ENCODE measurements at places on chromosomes 11 and 22.

GRCh38 chr11:130554241-130555055 lies 106.0 kb downstream of the ADAMTS15 start:
- DNase-seq = no peak

- DNase-seq = no peak
Observed at GRCh38 chr11:131194726-131195125, 175.7 kb upstream of the NTM start.

- DNase-seq = no peak
Observed at GRCh38 chr11:64095273-64095817, 59.6 kb downstream of the FLRT1 start.

DNA sequence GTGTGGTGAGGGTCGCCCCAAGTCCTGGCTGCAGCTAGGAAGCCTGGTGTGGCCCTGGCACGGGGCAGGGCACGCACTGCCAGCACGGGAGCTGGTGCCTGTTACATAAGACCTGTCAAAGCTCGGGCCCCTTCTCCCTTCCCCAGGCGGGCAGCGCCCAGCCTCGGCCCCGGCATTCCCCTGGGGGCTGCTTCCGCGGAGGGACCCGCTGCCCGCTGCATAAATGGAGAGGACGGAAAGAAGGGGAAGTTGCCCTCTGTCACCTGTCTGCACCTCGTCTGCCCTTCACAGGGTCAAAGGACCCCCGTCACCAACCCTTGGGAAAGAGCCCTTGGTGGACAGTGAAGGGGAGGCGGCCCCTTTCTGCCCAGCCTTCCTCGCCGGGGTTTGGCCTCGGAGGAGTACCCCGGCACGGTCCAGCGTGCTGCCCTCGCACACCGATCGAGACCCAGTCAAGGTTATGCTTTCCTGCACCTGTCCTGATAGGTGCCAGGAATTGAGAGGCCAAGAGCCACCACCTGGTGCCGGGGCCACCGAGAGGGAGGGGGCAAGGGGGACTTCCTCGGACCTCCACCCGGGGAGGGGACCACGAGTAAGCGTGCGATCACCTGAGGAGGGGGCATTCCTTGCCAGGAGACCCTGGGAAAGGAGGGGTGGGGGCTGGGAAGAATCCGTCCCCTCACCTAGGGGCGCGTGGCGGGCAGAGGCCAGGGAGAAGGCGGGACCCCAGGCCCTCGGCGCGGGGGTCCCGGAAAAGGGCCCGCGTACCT lies 16.8 kb upstream of the MFRP start:
- no peak for DNase-seq
